ENCODE measurements at places on chromosomes 12 and 14. TPM values are rescaled to one million over a fixed set of nuclear protein-coding genes. Genes with fewer than 3 reads are reported as not detected.
A peak's percentile ranks its signal among the peaks of the same experiment; 100 is the strongest.

Gene SLCO1B1
- total RNA-seq = not detected

Gene IL26
- total RNA-seq = not detected

DNA sequence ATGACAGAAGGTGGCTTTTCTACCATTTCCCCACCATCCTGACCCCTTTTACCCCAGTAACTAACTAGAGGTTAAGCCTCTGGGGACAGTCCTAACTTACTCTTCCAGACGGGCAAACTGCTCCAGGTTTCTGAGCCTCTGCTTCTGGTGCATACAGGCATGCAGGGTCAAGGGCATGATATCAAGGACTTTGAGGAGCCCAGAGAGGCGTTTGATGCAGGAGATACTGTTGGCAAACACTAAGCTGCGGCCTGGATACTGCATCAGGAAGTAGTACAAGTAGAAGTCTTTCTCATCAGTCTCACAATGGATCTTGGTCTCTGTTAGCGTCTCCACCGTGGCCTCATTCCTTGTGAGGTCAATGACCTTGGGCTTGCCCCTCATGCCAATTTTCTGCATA lies 21.0 kb downstream of the DDX24 start:
- DNase-seq = no peak

- no peak for DNase-seq
These were observed 318.2 kb downstream of the NUAK1 start for GRCh38 chr12:105820429-105821125.

DNA sequence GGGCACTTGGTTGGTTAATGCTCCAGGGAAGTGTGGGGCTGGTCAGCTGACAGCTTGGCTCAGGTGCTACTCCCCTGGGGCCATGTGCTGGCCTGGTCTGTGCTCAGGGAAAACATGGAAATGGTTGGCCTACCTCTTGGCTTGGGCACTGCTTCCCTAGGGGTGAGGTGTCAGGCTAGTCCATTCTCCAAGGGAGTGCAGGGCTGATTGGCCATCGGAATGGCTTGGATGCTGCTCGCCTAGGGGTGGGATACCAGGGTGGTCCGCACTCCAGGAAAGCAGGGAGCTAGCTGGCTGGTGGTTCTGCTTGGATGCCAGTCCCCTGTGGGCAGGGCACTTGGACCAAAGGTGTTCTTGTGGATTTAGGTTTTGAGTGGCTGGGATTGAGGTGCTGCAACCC lies 245.7 kb downstream of the RAD51B start:
- DNase-seq = no peak

DNA sequence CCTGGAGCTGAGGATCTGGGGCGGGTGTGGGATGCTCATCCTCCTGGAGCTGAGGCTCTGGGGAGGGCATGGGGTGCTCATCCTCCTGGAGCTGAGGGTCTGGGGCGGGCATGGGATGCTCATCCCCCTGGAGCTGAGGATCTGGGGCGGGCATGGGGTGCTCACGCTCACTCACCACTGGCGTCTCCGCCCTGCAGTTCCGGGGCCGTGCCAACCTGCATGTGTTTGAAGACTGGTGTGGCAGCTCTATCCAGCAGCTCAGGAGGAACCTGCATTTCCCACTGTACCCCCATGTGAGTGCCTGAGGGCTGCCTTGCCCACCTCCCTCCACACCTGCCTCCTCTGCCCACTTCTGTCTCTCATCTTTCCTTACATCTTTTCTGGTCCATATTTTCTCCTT lies 84.4 kb downstream of the B4GALNT3 start:
- no peak for DNase-seq

DNA sequence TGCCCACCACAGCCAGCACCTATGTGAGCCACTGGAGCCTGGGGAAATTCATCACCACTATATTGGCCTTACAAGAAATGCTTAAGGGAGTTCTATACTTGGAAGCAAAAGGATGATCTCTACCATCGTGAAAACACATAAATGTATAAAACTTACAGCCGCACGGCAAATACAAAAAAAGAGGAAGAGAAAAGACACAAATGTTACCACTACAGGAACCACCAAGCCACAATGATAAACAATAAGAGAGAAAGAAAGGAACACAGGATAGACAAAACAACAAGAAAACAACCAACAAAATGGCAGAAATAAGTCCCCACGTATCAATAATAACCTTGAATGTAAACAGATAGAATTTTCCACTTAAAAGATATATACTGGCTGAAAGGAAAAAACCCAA lies 267.5 kb downstream of the TMEM121 start:
- DNase-seq = no peak

DNA sequence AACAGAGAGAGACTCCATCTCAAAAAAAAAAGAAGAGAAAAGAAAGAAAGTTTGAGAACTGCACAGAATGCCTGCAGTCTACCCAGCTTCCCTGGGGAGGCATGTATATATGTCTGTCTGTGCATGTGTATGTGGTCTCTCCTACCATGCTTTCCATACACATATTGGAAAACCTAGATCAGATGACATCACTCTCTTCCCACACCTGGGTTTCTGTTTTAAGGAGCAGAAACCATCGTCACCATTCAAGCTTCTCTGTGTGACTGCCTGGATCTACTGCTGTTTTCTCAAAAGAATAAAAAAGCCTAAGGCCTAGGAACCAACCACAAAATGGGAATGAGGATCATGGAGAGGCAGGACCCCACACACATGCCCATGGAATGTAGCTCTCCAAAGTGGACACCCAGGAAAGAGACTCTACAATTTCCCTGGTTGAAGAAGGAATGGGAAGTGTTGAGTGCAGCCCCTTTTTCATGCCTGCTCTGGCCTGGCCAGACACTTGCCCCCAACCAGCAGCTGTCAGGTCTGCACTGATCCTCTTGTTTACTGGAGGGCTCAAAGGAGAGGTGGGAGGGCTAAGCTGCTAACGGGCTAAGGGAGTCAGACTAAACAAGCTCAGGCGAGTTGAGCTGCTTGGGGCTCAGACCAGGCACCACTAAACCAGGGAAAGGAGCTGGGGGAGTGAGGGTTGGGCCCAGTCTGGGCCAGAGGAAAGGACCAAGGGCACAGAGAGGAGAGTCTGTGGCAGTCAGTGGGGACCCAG lies 7.7 kb upstream of the PCK2 start:
- DNase-seq = no peak

DNA sequence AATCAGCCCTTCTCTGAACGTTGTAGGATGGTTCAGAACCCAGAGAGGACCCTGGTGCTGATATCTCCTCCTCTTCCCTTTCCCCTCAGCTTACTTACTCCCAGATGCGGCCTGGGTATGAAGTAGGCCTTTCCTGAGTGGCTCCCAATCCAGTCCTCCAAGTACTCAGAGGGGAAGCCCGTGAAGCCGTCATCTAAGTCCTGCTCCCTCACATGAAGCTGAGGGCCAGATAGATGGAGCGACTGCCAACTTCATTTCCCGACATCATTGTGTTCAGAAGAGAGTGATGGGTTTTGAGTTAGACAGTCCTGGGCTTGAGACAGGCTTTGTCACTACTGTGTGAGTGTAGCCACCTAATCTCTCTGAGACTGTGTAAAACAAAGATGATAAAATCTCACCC lies 2.7 kb downstream of the APOLD1 start:
- no peak for DNase-seq

- no peak for DNase-seq
These were observed 285.5 kb upstream of the SFSWAP start for GRCh38 chr12:131425112-131426075.

DNA sequence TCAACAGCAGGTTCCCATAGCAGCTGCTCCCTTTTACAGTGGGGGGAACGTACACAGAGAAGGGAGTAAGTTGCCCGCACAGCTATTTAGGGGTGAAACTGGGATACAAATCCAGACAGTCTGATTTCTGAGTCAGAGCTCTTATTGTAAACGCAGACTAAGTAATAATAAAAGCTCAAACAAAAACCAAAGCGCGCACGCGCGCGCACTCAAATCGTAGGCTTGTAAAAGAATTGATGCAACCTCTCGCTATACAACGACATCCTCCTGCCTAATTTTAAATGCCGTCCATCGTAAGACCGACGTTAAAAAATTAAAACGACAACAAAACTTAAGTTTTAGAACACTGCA lies 747 bp upstream of the DACT1 start:
- DNase-seq = peak; percentile 38

DNA sequence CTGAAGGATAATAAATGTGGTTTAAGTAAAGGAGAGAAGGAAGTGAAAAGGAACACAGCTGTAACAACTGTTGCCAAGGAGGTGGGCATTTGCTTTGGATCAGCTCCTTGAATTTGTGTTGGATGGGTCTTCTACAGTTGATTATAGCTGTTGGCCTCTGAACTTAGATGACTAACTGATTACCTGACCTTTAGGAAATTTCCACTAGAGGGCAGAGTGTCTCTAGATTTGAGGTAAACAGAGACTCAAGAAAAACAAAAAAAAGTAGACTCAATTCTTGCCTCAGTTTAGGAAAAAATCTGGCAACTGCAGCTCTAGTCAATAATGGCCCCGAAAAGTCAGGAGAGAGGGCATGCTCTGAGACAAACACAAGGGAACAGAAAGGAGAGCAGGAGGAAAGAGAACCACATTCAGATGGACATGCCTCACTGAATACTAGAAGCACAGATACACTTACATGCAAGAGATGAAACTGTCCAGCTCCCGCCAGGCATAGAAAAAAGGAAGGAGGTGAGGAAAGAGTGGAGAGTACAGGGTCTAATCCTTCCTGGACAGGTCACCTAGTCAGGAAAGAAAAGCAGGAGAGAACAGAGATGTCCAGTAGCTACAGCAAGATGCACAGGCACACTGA lies 20.6 kb downstream of the COX14 start:
- DNase-seq = no peak
